ENCODE measurements at places on chromosomes 1 and 21.

DNA sequence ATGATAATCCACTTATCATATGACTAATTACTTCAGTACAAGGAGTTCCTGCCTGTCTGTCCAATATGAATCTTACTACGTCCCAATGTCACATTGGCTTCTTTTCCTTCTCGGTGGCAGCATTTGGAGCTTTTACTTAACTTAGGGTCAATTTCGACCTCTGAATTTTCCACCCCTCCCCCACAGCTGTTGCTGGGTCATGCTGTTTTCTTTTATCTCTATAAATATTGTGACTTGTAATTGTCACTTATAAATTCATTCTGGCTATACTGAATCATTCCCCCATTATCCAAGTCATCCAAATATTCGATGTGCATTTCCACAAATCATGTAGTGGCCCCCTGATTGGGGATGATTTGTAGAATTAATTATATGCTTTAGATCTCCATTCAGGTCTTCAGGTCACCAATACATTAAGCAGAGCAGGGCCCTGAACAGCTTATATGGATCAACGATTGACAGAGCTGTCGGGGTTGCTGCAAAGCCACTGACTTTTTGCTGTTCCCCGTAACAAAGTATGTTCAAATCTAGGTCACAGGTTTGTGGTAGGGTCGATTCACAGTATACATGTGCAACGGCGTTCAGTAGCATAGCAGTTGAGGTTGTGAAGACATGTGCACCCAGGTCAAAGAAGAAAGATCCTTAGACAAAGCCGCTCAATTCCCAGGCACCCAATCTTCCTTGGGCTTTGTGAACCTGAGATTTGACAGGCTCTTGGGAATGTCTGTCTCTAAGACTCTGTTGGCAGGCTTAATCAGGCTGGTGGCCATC is 18.3 kb upstream of the RNU1-4 start:
- no peak for DNase-seq

DNA sequence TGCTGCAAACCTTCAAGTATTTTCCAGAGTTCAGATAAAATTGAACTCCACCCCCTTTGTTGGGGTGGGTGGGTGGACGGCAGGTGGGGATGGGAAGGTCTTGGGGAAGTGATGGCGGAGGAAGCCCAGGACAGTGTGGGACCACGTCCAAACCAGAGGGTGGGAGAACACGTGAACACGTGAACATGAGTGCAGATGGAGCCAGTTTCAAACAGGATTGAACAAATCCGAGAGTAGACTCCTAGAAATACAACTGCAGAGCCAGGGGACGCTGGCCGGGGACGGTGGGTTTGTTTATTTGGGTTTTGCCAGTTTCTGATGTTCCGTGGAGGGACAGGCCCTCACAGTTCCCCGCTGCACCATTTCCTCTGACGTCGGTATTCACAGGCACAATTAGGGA is 2.9 kb downstream of the KRTAP10-2 start:
- DNase-seq, result no peak

DNA sequence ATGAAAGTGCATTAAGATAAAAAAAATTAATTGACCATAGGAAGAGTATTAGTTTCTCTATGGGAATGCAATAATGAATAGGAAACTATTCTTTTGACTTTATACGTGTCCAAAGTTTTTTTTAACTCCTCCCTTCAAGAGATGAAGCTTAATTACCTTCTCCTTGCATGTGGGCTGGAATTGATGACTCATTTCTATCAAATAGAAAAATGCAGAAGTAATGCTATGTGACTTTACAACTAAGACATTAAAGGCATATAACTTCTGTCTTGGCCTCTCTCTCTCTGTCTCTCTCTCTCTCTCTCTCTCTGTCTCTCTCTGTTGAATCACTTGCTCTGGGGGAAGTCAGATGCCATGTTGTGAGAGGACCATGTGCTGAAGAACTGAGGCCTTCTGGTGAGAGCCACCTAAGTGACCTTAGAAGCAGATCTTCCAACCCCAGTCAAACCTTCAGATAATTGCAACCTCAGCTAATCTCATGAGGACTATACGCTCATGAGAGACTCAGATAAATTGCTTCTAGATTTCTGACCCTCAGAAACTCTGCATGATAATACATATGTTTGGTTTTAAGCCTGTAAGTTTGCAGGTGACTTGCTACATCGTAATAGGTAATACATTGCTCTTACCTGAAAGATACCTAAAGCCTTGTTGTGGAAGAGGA is 414.2 kb downstream of the KCNT2 start:
- no peak for DNase-seq

- no peak for DNase-seq
Observed at GRCh38 chr21:39022466-39022862, 160.8 kb downstream of the PSMG1 start.

- DNase-seq, result no peak
Observed at GRCh38 chr1:92409946-92410549, 76.7 kb downstream of the GFI1 start.

DNA sequence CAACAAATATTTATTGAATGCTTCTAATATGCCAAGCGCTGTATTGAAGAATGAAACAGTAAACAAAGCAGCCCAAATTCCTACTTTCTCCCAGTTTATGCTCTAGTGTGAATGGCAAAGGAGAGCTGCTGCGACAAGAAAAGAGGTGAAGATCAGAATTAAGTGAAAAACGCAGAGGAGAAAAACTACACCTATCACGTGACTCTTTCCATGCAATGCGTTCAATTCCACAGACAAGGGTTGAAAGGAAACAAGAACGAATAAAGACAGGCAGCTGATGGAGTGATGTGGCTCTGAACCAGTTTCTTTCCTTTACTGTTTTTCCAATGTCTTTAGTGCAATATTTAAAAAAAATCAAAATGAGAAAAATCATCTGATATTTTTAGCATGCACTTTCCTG is 23.6 kb downstream of the MT1HL1 start:
- DNase-seq, result no peak

- DNase-seq, result no peak
Observed at GRCh38 chr21:41681348-41681801, 85.5 kb downstream of the RIPK4 start.

DNA sequence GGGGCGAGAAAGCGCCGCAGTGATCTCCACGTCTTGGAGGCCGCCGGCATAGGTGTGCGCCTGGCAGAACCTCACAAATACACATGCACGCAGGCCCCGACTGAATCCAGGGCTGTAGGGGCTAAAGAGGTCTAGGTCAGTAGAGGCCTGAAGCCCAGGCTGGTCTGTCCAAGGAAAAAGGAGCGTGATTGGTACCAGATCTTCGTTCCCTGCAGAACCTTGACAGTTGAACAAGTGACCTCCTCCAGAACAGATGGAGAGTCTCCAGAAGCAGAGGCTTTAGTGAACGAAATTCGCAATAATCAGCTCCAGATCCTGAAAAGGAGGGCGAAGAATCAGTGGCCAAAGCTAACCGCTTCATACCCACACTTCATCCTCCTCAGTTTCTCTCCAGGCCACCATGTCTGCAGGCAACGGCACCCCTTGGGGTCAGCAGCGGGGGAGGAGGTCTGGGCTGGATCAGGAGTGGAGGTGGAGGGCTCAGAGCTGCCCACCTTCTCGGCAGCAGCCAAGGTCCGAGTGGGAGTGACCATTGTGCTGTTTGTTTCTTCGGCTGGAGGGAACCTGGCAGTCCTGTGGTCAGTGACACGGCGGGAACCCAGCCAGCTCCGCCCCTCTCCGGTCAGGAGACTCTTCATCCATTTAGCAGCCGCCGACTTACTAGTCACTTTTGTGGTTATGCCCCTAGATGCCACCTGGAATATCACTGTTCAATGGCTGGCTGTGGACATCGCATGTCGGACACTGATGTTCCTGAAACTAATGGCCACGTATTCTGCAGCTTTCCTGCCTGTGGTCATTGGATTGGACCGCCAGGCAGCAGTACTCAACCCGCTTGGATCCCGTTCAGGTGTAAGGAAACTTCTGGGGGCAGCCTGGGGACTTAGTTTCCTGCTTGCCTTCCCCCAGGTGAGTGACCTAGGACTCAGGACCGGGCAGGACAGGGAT is 749 bp upstream of the PEX11B start:
- DNase-seq, result peak; percentile 85
